IPS DF 6.9 (cell line): ENCODE measurements at places on chromosomes 12 and 14.

DNA sequence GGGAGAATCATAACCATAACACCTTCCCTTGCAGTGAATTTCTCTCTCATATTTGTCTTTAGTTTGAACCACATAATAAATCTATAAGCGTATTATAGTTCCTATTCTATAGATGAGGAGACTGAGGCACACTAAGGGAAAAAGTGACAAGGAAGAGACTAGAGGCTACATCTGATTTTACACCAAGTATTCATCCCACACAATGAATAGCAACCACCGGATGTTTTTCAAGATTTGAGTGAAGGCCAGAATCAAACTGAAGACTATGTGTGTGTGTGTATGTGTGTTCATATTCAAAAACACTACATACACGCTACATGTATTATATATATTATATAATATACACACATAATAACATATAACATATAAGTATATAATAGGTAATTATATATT, 4.7 kb downstream of the ASB2 start:
- DNase-seq: no peak

- no peak for DNase-seq
These were observed 179.1 kb downstream of the AACS start for GRCh38 chr12:125244338-125244737.

GRCh38 chr14:96445844-96446710, 54.1 kb downstream of the AK7 start:
- no peak for DNase-seq

- no peak for DNase-seq
These were observed 29.8 kb downstream of the ITPK1 start for GRCh38 chr14:93085911-93086310.

DNA sequence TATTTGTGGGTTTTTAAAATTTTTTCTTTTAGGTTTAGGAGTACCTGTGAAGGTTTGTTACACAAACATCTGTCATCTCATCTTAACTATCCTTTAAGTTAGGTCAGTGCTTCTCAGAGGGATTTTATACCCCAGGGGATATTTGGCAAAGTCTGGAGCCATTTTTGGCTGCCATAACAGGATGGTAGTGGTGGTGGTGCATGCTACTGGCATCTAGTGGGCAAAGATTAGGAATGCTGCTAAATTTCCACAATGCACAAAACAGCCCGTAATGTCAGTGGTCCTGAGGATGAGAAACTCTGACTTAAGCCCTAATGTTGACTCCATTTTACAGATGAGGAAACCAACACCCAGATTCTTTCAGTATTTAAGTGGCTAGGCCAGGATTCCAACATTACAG, 85.2 kb upstream of the MYF6 start:
- DNase-seq: no peak

- DNase-seq: no peak
These were observed 18.9 kb downstream of the LLPH start for GRCh38 chr12:66111605-66112004.

DNA sequence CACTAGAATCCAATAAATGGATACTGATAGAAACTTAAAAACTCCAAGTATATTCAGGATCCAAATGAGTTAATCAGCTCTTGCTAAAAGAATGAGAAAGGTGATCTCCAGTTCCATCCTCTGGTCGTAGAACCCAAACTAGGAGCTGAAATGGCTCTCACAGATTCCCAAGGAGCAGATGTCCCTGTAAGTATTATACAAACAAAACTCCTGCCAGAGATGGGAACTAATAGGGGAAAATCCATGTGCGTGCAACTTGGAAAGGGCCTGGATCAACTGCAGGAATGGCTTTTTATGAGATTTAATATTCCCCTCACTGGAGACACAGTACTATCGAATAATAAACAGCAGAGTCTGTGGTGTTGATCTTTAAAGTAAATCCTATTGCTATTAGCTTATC, 309.2 kb upstream of the TBX3 start:
- DNase-seq: no peak
